Right atrium auricular region (tissue), 2 donors: ENCODE measurements at places on chromosomes 3 and 15. TPM values are rescaled to one million over a fixed set of nuclear protein-coding genes. Genes with fewer than 3 reads are reported as not detected.

DNA sequence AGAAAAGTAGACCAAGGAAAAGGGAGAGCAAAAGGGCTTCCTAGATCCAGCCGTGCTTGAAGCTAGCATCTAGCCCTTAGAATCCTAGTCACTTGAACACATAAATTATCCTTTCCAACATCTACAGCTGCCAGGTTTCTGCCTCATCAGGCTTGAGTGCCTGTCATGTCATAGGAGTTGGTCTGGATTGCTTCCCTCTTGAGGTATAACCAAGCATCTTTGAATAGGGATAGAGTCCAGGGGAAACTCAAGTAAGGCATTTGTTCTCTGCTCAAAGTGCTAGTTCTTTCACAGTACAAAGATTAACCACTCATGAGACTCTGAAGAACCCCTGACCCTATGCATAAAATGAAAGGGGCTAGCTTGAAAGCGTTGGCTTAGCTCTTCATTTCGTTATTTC, 72.3 kb downstream of the SLCO3A1 start:
- DNase-seq: no peak

GRCh38 chr3:62159709-62160092, 213.6 kb downstream of the FEZF2 start:
- peak; percentile 91 for DNase-seq

DNA sequence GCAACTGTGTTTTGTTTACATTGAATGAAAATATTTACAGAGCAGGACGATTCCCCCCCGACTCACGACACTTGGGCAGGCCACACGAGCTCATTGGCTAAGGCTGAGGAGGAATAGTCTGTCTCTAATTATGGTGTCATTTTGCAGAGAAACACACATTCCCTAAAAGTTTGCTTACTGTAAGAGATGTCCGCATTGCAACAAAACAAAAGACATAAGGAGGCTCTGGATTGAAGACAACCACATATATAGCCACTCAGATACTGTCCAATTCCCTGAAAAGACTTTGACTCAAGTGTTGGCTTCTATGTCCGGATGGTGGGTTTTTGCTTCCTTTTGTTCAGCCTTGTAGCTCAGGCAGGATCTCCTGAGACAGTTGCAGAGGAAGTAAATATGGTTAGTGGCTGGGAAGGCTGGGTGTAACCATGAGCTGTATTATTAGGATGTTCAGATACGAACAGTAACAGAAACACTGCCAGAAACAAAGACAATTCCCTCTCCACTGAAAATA, 170.4 kb downstream of the KLHL25 start:
- DNase-seq: no peak

DNA sequence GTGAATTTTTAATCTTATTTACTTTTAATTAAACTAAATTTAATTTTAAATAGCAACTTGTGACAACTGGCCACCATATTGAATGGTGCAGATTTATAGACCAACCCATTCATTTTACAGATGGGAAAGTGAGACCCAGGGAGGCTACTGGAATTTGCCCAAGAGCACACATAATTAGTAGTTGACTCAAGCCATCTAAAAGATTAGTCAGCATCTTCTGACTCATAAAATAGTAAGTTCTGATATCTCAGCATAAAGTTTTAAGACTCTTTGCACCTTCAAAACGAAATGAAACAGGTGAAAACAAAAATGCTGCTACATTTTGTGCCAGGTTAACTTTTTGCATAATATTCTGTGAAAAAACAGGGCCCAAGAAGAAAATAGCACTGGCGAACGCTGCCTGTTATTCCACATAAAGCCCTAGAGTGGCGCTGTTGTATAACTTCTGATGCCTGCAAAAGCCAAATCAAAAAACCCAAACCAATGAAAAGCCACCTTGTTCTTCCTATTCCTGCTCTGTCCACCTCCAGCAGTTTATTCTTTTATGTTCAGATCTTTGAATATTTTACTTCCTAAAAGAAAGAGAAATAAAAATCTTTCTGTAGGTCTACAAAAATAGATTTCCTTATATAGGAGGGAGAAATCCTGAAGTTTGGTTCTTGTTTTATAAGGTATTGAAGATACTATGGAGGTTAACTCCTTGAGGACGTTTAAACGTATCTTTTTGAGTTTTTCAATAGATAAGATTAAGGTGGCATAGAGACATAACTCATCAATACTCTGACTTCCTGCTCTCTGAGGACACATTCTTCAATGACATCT, 62.8 kb downstream of the OTOL1 start:
- no peak for DNase-seq

- no peak for DNase-seq
Measured at GRCh38 chr3:120113128-120114116, 19.2 kb upstream of the GSK3B start.

Gene TBL1XR1
- 79.9 TPM for total RNA-seq
